ENCODE measurements at places on chromosomes 1 and 21.

GRCh38 chr21:36913247-36914169 lies 53.0 kb downstream of the HLCS start:
- DNase-seq: no peak

DNA sequence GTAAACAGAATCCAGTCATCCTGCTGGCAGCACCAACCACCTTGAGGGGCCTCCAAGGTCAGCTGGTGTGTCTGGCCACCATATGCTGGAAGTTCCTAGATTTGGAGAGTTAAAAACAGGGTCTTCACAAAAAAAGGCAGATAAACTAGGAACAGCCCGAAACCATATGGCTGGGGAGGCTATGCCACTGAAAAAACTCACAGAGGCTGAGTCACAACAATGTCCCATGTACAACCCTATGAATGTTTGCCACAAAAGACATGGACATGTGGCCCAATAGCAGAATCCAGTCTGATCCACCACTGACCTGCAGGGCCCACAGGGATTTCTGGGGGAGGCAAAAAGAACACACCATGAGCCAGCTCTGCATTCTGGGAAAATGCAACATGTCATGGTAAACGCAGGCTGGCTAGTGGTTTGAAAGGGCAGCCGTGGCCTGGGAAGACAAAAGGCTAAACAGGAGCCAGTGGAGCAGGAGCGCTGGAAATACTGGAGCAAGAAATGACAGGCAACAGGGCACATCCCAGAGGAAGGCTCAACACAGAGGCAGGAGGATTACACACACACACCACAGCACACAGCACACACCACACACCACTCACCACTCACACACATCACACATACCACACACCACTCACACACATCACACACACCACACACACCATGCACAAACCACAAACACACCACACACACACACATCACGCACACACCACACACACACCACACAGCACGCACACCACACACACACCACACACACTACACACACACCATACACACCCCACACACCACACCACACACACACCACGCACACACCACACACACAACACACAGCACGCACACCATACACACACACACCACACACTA lies 55.4 kb downstream of the HSF2BP start:
- DNase-seq: no peak

GRCh38 chr1:28343405-28343804 lies 14.6 kb downstream of the MED18 start:
- no peak for DNase-seq

DNA sequence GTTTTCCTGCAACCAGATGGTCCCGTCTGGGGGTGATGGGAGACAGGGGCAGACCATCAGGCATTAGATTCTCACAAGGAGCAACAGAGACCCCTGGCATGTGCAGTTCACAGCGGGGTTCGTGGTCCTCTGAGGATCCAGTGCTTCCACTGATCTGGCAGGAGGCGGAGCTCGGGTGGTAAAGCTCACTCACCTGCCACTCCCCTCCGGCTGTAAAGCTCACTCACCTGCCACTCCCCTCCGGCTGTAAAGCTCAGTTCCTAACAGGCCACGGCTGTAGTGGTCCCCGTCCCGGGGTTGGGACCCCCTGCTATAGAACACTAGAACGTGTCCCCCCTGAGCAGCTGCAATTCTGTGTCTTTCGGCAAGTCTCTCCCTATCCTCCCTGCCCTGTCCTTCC lies 4.6 kb downstream of the KRTAP10-12 start:
- DNase-seq: no peak

DNA sequence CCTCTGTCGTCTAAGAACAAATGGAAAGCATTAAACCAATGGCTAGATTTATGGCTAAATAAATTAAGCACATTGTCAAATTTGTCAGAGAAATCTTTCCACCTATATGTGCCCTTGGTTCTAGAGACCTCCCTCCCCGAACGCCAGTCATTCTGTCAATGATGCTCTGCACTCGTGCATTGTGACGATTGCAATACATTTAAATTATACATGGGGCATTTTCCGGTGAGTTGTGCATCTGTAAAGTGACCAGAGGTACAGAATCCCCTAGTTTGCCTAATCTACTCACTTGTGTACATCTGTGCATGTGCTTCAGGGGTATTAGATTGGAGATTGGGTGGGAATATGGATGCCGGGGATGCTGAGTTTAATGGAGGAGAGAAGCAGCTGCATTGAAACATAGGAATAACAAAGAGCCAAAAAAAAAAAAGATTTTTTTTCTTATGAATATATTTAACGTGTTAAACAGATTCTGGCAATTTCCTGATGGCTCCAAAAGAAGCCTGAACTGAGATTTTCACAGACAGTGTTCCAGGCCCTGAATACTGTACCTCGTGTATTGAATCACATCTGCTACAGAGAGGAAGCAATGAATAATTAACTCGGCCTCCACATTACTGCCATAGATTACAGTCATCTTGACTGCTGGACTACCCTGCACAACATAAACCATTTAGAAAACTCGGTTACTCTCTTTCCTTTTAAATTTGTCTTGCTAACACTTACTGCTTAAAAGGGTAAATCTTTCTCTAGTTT lies 149.0 kb upstream of the C1orf87 start:
- no peak for DNase-seq

GRCh38 chr1:211726467-211726995 lies 51.1 kb upstream of the NEK2 start:
- no peak for DNase-seq

DNA sequence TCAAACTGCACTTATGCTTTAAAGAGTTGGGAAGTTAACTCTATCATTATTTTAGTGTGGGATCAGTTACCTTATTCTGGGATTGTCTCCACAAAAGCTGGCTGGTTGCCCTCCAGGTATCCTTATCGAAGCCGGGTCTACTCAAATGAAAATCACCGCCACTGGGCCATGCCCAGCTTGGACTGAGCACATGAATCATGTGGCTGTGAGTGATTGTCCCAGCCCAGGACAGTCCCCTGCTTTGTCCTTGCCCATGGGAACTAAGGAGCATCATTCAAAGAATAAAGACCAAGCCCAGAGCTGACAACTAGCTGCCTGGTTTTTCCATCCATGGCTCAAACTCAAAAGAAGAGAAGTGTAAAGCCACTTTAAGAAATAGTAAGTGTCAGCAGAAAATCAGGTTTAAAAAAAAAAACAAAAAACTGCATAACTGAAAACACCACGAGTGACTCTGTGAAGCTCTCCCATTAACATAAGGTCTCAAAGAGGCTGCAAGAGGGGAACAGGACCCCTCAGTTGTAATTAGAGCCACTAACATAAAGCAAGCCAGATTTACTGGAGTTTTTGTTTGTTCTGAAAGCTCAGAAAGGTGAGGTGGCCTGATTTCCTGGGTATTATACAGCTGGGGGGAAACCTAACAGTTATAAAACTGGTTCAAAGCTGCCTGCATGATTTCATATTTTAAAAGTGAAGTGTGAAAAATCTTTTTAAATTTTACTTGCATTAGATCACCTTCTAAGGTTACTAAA lies 91.5 kb downstream of the KIF14 start:
- no peak for DNase-seq
